ENCODE measurements at places on chromosomes 12 and 14. TPM values are rescaled to one million over a fixed set of nuclear protein-coding genes. Genes with fewer than 3 reads are reported as not detected.

DNA sequence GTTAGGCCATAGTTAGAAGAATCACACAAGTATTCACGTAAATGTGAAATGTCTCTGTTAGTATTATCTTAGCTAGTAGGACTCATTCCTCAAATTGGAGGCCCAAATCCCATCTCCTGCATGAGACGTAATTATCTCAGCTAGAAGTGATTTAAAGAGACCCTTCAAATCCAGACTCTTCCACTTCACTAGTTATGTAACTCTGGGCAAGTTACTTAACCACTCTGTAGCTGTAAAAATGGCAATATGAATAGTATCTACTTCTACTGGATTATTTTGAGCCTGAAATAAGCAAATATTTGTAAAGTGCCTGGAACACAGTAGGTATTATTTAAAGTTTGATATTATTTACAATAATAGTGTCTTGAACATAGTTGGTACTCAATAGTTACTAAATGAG lies 28.4 kb upstream of the CDKL1 start:
- DNase-seq = no peak

DNA sequence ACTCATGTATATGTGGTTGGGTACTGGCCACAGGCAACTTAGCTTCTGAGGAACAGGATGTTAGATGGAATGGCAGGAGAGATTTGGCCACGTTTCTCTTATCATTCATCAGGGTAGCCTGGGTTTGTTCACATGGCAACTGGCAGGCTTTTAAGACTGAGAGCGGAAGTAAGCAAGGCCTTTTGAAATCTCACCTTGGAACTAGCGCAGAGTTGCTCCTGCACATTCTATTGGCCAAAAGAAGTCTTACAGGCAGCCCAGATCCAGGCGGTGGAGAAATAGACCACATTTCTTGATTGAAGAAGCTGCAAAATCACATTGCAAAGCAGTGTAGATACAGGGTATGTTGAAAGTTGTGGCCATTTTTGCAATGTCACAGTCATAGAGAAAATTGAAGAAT lies 3.7 kb downstream of the CLEC4A start:
- DNase-seq = no peak

- DNase-seq = no peak
These were observed 58.5 kb upstream of the METAP2 start for GRCh38 chr12:95415451-95415850.

DNA sequence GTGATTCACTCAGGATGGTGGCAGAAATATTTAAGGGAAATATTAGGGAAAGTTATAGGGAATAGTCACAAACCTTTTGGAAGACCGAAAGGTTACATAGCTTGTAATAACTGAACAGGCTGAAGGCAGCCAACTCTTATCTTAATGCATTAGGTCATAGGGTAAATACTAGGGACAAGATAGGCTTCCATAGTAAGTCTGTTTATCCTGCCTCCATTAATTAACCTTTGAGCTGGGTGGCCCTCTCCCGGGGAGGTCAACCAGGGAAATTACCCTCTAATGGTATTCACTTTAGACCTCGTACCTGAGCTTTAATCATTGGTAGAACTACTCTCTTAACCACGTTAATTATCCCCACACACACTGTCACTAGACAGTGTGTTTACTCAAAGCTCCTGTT lies 981.8 kb downstream of the SLC16A7 start:
- no peak for DNase-seq

Gene CISTR
- 1.7 TPM for total RNA-seq

Gene ART4
- total RNA-seq = 5.6 TPM

GRCh38 chr12:92085736-92086040 lies 60.0 kb downstream of the BTG1 start:
- no peak for DNase-seq

DNA sequence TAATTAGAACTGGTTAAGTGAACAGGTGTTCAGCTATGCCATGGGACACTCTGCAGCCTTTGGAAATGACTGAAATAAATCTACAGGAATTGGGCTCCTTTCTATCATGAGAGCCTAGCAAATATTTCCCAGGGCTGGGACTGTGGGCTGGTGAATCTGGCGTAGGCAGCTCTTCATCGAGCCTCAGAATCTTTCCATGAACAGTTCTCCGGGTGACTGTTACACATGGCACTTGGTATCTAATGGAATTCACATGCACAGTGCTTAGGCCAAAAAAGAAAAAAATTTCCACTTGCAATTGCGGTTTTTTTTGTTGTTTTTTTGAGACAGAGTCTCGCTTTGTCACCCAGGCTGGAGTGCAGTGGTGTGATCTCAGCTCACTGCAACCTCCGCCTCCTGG lies 32.1 kb downstream of the PRKAB1 start:
- DNase-seq = no peak

DNA sequence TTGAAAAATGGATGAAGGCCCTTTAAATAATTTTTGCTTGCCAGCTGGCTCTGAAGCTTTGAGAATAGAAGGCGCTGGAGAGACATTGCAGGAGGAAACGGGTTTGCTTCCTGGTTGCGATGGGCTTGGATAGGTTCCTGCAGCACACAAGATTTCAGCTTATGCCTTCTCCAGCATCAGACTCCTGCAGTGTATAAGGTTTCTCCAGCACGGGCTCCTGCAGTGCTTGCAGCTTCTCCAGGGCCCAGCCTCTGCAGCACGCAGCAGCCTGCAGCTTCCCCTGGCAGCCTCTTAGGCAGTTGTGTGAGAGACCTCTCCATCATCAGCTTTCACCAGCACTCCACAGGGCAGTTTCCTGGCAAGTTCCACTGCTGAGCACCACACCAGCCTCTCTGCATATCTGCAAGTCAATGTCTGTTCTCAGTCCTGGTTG lies 78.7 kb upstream of the ZDHHC17 start:
- peak; percentile 71 for DNase-seq

DNA sequence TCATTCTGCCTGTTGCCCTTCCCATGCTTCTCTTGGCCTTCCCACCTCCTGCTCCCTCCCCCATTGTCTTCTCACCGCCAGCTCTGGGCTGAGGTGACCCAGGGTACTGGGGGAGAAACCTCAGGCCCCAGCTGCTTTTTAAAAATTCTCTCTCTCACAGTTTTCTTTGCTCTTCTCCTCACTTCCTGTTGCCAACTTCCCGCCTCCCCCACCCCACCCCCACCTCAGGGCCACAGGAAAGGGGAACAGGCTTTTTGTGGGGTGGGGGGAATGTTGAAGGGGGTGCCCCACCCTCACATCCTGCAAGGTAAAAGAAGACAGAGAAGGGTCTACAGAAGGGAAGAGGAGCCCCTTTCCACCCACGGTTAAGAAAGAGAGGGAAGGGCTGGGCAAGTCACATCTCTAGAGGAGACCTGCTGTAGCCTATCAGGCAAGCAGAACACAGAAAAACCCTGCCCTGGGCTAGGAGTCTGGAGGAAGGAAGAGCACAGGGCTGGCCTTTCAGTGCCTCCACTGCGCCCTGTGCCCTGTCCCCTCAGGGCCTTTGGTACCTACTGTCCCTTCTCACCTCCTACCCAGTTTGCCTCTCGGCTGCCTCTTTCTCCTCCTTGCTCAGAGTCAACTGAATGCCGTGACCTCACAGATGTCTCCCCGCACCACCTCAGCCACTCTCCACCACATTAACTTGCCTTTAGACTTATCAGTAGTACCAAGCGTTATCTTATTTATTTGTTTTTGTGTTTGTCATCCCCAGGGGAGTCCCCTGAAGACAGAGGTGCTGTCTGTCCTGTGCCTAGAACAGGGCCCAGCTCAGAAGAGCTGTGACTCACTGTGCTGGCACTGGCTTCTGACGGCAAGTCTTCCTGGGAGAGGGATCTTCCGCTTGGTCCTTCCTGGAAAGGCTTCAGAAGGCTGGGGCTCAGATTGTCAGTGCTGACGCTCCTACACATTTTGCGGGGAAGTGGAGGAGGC lies 1.7 kb downstream of the ARHGAP9 start:
- DNase-seq = no peak

All from Right ventricle myocardium inferior (tissue), 1 donor.